Stimulated activated CD4-positive, alpha-beta T cell treated with anti-CD3 and anti-CD28 coated beads, Interleukin-15, amount 100 ng/mL, for 1 hour (primary cell): ENCODE measurements at places on chromosomes 2 and 18.

GRCh38 chr2:11132036-11132671 lies 23.1 kb upstream of the SLC66A3 start:
- no peak for DNase-seq

- DNase-seq = no peak
Observed at GRCh38 chr18:46916551-46917107, 678 bp downstream of the PIAS2 start.

DNA sequence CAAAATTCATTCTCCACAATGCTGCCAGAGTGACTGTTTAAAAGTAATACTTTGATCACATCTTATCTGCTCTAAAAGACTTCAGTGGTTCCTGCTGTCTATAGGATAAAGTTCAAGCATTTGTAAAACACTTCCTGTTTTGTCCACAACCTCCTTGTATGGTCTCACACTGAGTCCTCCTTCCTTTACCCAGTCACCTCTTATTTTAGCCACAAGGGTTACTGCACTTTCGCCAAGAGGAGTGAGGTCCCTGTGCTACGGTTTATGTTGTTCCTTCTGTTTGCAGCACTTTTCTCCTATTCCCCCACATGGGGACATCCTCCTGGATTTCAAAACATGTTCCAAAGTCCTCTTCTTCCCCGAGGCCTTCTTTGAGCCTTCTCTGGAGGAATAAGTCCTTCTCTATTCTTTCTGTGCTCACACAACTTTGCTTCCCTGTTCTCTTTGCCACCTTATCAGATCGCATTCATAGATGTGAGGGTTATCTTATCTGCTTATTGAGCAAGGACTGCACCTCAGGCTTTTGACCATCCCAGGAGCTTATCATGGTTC lies 112.2 kb upstream of the NABP1 start:
- DNase-seq = no peak

GRCh38 chr2:150977296-150977695 lies 284.4 kb downstream of the RBM43 start:
- no peak for DNase-seq

- DNase-seq = no peak
Observed at GRCh38 chr2:188676010-188676400, 298.2 kb upstream of the COL3A1 start.
